ENCODE measurements at places on chromosomes 12 and 14.

DNA sequence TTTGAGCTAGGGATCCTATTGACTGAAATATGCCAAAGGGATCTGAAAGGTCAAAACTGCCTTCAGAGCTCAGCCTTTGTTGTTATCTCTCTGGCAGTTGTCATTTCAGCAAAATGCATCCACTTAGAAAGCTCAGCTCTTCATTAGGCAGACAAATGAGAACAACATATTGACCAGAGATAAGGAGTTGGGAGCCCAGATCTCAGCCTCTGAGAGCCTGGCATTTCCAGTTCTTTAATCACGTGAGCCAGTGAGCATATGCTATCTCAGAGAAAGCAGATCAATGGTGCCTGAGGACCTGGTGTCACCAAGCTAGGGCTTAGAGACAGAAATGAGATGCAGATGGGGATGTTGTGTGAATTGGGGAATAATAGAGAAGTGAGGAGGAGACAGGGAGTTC is 101.1 kb downstream of the DAD1 start:
- DNase-seq = no peak

DNA sequence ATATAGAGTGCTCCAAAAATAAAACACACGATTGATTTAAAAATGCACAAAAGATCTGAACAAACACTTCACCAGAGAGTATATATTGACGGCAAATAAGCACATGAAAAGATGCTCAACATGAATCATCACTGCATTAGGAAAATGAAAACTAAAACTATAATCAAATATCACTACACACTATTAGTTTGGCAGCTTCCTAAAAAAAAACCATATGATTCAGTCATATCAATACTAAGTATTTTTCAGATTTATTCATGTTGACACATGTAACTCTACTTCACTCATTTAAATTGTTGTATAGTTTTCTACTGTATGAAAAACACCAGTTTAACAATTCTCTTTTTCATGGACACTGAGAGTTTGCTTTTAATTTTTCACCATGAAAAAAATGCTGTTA is 41.6 kb downstream of the EXOC5 start:
- DNase-seq = no peak

- no peak for DNase-seq
These were observed 56.2 kb upstream of the PTGR2 start for GRCh38 chr14:73795466-73795865.

- DNase-seq = no peak
These were observed 136.8 kb downstream of the KCNA5 start for GRCh38 chr12:5180496-5180895.

- DNase-seq = no peak
These were observed 12.4 kb upstream of the ETFBKMT start for GRCh38 chr12:31647086-31647491.

DNA sequence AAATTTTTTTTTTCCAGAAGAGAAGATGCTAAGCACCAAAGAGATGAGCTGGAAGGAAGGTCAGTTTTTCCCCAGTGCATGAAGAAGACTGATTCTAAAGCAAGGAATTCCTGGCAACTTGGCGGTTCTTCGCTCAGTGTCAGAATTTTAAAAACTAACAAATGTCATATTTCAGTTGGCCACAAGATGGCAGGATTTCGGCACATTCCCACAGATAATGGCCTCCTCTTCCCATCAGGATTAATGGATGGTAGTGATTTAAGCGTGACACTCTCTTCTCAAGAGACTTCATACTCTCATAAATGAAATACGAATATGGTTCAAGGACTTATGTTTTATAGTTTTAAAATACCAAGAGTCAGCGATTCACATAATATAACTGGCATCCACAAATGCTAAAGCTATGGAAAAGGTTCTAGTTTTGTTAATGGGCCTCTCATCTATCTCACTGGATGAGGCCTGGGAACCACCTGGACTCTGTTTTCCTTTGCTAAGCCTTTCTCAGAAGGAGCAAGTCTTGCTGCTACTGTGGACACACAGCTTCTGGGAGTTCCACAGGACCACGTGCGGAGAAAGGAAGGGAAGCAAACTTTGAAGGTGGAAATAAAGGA is 46.1 kb upstream of the PTPRO start:
- peak; percentile 52 for DNase-seq

- DNase-seq = no peak
These were observed 1.6 kb upstream of the HPD start for GRCh38 chr12:121860257-121860656.

All from endothelial cell of umbilical vein (primary cell).